ENCODE measurements at places on chromosomes 2 and 18.

GRCh38 chr2:71945603-71945959 is 202.1 kb downstream of the CYP26B1 start:
- DNase-seq, result no peak

DNA sequence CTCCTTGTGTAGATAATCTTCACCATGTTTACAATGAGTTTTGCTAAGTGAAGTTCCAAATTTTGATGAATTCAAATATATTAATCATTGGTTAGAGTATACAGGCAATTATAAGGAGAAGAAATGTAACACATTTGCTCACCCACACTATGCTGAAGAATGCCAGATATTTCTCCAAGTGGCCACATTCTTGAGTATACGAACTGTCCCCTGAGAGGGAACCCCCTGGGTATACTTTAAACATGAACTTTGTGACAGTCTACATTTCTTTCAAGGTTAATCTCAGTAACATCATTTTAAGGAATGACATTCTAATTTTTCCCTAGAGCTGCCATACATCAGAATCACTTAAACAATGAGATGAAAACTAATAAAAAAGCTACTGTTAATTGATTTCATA is 39.8 kb upstream of the CDKL4 start:
- DNase-seq, result no peak

GRCh38 chr2:145034511-145034910 is 514.6 kb upstream of the ZEB2 start:
- no peak for DNase-seq

DNA sequence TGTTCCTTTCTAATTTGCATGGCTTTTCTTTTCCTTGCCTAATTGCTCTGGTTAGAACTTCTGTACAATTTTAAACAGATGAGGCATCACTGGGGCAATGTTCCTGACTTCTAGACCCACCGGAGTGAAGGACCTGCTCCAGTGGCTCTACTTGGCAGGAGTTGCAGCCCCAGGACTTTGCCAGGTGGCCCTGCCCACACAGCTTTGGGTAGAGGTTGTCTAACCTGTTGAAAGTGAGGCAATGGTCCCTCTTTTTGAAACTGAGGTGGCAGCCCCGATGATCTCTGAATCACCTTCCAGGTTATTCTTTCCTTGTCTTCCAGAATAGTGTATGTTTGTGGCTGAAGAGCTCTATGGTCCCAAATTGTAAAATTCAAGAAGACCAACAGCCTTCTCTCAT is 29.9 kb upstream of the ZNF512 start:
- DNase-seq, result no peak

GRCh38 chr2:45568935-45569334 is 42.1 kb downstream of the SRBD1 start:
- no peak for DNase-seq

DNA sequence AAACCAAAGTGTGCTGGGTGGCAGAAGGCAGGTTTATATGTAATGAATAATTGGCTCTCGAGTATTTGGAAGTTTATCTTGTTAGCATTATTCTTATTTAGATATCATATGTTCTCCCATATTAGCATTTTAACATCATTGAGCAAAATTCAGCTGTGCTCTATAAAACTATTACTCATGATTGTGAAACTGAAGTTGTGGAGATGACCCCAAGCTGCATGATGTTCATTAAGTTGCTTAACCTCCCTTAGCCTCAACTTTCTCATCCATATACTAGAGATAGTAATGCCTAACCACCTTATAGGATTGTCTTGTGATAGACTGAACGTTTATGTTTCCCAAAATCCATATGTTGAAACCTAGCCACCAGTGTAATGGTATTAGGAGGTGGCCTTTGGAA is 346.3 kb downstream of the SATB2 start:
- no peak for DNase-seq

GRCh38 chr18:68472701-68473295 is 242.1 kb downstream of the TMX3 start:
- no peak for DNase-seq

DNA sequence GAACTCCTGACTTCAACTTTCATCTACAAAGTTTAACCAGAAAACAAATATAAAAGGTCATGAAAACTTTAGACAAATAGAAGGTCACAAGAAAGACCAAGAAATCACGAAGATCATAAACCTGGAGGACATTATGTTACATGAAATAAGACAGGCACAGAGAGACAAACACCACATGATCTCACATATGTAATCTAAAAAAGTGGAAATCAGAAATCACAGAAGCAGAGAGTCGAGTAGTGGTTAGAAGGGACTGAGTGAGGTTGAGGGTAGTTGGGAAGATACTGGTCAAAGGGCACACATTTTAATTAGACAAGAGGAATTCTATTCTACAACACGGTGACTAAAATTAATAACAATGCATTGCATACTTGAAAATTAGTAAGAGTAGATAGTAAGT is 1.4 kb downstream of the GCFC2 start:
- DNase-seq, result no peak

GRCh38 chr2:120977582-120978358 is 242.1 kb downstream of the GLI2 start:
- no peak for DNase-seq

DNA sequence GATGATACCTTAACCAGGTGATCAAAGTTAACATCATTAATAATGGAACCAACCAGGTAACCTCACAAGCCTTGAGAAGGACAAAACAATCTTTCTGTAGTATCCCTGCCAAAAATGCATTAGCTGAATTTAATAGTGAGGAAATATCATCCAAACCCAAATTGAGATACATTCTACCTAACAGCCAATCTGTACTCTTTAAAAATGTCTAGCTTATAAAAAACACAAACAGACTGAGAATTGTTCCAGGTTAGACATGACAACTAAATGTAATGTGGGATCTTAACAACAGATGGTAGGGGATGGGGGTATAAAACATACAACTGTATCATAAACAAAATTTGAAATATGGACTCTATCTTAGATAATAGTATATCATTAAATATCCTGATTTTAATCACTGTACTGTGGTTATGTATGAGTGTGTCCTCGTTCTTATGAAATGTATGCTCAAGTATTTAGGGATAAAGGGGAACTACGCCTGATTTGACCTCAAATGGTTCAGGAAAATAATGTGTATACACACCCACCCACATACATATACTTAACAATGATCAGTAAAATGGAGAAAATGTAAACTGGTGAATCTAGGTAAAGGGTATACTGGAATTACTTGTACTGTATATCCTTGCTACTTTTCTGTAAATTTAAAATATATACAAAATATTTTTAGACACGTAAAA is 1.7 kb downstream of the FANCL start:
- DNase-seq, result no peak

- DNase-seq, result no peak
Observed at GRCh38 chr18:398935-399630, 101.4 kb downstream of the COLEC12 start.

DNA sequence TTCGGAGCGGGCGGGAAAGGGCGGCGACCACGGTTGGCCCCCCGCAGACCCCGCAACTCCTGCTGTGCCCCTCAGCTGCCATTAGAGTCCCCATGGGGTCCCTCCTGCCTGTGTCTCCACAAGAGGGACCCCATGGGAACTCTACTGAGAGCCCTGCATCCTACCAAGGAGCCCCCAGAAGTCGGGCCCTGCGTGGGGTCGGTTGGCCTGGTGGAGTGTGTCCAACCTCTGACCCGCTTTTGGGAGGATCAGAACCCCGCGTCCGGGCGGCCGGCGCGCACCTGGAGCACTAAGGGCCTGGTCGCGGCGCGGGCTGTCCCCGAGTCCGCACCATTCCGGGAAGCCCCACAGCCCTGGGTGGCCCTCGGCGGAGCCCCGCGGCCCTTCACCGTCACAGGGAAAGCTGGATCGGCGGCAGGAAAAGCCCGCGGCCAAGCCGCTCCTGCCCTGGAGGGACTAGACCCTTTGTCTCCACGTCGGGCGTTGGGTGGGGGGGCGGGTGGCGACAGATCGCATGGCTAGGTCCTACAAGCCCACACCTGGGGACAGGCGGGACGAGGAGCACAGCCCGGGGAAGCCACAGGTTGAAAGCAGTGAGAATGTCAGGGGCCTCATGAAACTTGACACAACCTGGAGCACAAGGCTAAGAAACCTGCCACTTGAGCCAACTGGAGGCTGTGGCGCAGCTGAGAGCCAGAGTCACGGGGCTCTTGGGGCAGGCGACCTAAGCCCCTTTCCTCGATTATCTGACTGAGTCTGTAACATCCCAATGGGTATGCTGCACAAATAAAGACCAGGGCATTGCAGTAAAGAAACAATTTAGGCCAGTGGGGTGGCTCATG is 11.2 kb upstream of the CXXC1 start:
- no peak for DNase-seq

DNA sequence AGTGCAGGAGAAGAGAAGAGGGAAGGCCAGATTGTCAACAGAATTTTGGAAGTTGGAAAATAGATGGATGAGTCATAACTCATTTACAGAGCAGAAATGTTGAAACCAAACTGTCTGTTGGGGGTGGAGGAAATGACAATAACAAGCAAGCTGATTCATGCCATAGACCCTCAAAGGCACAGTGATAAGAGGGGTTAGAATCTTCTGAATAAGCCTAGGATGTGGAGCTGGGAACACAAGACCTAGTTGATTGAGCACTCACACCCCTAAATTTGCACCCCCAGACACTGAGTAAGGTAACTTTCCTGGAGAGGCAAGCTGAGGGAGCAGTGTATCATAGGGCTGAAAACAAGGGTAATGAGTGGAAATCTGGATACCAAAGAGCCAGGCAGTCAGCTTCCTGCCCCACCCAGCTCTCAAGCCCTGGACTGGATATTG is 141.4 kb downstream of the SCG2 start:
- DNase-seq, result no peak

DNA sequence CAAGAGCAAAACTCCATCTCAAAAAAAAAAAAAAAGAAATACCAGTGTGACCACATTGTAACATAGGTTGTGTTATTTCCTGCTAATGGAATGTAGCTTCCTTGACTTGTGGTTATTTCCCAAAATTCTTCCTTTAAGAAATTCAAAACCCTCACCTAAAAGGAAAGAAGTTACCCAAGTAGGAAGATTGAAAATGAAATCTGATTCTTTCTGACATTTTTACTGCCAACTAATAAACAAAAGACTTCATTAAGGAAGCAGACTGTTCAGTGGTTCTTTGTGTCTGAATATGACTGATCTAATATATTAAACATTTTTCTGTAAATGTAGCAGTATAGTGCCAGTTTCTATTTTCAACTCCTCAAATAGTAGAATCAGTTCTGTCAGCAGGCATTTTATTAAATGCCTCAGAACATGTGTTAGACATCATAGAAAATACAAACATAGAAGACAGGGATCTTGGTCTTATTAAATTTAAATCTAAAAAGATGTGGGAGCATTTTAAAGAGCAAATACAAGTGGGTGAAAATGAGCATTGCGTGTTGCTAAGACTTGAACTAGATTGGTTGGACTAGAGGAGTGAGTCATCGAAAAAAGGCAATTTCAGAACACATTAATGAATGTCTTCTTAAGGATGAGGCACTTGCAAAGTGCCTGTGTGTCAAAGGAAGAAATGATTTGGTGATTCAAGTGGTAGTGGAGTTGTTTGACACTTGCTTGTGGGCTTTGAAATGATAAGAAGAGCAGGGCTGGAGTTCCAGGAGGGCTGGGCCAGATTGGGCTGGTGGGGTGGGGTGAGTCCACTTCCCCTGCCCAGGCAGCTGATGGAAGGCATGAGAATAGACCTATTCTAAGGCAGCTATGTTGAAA is 53.4 kb downstream of the PKP4 start:
- no peak for DNase-seq

DNA sequence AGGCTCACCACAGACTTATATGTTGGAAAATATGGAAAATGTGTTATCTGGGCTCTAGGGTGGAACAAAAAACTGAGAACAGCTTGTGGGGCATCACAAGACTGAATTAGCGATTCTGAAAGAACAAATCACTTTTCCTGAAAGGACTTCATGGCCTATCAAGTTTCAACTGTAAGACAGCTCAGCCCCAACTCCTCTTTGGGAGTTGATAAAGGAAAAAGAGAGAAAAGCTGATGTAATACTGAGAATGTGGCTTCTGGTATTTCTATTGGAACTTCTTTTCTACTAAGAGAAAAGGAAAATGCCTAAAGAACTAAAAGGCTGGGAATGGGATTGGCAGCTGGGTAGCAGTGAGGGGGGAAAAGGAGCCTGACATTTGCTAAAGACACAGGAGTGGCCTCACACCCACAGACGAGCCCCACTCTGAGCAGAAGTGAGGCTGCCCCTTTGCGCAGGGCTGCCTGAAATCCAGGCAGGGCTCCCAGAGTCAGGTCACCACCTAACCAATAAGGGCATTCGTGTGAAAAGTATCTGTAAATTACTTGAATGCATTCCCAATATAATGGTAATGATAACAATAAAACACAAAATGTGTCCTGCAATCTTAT is 75.6 kb downstream of the LRP2 start:
- no peak for DNase-seq

GRCh38 chr18:24913507-24914170 is 438.3 kb downstream of the ZNF521 start:
- no peak for DNase-seq

GRCh38 chr2:170740660-170741059 is 25.5 kb downstream of the SP5 start:
- no peak for DNase-seq

- no peak for DNase-seq
Observed at GRCh38 chr18:59605633-59606192, 91.5 kb downstream of the CCBE1 start.

DNA sequence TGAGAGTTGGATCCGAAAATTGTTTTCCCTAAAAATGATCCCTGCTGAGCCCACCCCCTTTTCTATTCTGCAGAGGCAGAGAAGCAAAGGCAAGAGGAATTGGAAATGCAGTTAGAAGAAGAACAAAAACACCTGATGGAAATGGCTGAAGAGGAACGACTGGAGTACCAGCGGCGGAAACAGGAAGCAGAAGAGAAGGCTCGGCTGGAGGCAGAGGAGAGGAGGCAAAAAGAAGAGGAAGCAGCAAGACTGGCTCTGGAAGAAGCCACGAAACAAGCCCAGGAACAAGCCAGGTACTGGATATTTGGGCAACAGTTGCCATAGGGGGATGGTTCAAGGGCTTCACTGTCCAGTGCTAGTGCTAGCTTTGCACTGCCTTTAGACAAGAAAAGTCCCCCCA is 41.7 kb downstream of the SUMO1 start:
- DNase-seq, result no peak

GRCh38 chr2:134482131-134482723 is 228.4 kb downstream of the MGAT5 start:
- no peak for DNase-seq

- DNase-seq, result no peak
Observed at GRCh38 chr2:80050246-80050645, 254.3 kb downstream of the LRRTM1 start.

- DNase-seq, result no peak
Observed at GRCh38 chr2:177147093-177147694, 65.4 kb upstream of the HNRNPA3 start.

GRCh38 chr2:172404824-172405223 is 22.6 kb upstream of the ITGA6 start:
- no peak for DNase-seq

All from activated CD8-positive, alpha-beta memory T cell treated with anti-CD3 and anti-CD28 coated beads for 48 hours (primary cell).